ENCODE measurements at places on chromosomes 1 and 21.

DNA sequence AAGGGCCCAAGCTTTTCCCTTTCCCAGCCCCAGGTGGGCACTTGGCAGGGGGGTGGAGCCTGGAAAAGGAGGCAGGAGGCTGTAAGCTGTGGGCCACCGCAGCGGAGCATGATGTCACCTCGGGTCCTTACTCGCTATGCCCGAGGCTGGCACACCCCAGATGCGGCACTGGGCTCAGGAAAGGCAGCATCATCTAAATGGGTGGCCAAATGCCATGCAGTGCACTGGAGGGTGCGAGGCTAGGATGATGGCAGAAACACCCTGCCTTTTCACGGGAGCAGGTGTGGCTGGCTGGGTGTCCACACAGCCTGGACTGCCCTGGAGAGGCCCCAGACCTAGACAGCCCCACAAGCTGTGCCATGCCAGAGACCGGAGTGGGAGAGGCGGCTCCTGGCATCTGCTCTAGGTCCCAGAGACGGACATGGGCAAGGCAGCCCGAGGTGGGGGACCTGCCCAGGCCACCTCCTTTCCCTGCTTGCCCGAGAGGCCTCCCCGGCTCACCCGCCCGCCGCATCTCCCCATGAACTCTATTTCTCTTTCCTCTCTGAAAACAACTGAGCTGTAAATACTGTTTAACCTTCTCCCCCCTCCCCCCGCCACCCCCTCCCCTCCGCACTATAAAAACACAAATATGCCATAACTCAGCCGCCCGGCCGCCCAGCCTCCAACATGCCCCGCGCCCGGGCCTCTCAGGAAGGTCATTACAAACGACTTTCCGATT is 124.7 kb downstream of the CASZ1 start:
- no peak for DNase-seq

DNA sequence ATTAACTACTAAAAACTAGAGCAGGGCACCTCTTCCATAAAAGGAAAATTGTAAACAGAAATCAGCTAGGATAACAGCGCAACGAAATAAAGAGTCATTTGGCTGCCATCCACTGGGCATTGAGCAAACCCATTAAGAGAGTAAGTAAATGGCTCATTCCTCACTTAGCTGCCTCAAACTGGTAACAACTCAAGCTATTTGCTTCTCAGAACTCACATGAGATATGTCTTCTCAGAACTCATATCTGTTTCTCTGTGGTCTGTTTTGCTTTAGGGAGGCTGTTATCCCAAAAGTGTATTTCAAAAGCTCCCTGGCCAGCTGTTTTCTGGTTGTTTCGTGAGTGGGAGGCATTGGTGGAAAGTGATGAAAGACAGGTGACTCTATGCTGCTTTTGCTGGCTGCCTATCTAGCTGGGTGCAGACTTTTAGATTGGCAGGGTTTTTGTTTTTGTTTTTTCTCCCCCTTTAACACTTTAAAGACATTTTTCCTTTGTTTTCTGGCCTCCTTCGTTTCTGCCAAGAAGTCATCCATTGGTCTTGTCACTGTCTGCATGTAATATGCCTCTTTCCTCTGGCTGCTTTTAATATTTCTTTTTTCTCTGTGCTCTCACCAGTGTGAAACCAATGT is 269.2 kb upstream of the RGS18 start:
- no peak for DNase-seq

GRCh38 chr1:57033222-57034001 is 67.6 kb upstream of the C8B start:
- DNase-seq = no peak

- peak; percentile 85 for DNase-seq
These were observed 26.6 kb downstream of the IL6R start for GRCh38 chr1:154431586-154432373.

- no peak for DNase-seq
These were observed 15.9 kb upstream of the RAB4A start for GRCh38 chr1:229254910-229255541.

- no peak for DNase-seq
These were observed 188.2 kb upstream of the LYPLAL1 start for GRCh38 chr1:218985424-218985984.

DNA sequence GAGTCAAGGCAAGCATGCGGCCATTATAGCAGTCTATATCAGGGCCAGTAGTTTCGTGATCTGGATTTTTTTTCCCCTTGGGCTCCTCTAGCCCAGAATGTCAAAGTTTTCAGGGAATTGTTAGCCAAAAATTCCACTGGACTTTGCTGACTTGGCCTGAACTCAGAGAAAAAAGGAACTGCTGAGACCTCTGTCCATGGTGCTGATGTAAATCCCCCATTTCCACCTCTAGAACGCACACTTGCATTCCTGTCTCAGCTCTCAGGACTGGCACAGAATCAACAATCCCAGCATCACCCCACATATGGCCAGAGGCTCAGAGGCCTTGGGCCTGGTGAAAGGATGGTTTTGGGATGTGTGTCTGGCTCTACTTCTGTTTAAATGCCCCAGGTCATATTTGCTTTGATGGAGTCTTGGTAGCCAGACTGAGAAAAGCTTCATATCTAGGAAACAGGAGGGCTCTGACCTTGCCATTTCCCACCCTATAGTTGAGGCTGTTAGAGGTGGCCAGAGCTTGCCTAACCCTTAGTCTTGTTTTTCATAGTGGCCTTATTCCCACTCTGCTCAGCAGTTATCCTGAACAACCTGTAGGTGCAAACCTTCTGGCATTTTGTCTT is 16.9 kb upstream of the EFCAB14 start:
- DNase-seq = no peak

DNA sequence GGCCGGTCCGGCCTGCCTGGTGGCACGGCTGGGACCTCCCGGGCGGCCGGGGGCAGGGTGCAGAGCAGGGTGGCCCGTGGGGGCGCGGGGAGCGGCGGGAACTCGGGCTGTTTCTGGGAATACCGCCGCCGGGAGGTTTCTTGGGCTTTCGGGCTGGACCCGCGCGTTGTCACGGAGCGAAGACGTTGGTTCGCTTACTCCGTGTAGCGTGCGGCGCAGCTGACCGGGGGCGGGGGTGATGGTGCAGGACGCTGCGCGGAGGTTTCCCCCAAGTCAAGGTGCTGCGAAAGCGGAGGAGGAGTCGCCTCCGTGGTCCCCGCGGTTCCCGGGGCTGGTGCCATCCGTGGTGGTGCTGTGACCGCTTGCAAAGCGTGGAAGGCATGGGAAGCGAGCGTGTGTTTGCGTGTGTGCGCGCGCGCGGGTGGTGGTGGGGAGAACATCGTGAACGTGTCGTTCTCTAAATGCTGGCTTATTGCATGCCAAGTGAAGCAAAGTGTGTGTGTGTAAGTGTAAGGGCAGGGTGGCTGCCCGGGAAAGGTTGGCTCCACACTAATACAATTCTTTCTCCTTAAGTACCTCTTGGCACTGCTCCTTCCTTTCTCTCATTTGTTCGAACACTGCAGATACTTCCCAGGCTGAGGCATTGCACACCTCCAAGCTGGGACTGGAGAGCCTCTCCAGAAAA is 1.1 kb downstream of the RYR2 start:
- no peak for DNase-seq

DNA sequence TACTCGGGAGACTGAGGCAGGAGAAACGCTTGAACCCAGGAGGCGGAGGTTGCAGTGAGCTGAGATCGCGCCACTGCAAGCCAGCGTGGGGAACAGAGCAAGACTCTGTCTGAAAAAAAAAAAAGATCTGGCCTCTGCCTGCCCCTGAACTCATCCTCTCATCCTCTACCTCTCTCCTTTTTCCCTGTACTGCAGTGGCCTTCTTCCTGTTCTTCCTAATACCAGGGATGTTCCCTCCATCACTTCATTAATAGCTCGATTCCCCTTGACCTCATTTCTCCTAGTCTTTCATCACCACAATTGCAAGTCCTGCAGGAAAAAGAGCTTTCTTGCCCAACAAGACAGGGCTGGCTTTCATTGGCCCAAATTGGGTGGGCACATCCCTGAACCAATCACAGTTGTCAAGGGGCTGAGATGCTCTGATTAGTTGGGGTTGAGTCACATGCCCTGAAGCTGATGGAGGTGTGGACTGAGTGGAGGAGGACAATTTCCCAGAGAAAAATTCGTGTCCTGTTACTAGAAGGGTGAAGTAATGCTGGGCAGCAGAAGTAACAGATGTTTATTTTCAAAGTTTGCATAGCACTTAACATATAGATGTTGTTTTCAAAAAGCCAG is 86.8 kb upstream of the PUM1 start:
- no peak for DNase-seq

GRCh38 chr1:236468625-236469024 is 55.2 kb upstream of the LGALS8 start:
- DNase-seq = no peak

DNA sequence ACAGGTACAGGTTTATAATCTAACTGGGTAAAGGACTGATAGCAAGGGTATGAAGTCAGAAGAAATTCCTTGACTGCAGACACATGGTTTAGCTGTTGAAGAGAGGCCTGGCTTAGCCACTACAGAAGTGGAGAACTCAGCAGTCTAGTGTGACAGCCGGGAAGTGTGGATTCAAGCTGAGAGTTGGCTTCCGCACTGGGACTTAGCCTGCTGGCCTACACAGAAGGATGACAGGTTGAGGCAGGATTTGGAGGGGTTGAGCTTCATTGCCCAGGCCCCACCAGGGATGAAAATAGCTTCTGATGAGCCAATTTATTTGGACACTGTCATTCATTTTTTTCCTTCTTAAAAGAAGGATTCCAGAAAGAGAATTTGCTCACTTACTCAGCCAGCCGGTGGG is 284.4 kb downstream of the PCP4 start:
- no peak for DNase-seq

DNA sequence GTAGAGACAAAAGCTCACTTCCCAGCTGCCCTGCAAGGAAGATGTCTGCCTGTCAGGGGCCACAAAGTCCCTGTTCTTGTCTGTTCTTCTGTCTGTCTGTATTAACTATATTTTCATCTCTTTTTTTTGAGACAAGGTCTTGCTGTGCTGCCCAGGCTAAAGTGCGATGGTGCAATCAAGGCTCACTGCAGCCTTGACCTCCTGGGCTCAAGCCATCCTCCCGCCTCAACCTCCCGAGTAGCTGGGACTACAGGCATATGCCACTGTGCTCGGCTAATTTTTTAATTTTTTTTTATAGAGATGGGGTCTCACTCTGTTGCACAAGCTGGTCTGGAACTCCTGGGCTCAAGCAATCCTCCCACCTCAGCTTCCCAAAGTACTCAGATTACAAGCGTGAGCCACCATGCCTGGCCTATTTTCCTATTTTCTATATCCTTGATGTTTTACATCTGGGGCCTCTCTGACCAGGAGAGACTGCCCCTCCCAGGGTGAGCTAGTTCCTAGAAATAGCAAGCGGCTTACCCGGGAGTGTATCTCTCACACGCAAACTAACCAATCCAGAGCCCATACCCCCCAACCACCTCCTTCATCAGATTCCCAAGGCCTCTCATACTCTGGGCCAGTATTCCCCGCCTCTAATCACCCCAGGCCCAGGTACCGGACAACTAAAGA is 5.4 kb upstream of the KLHDC7A start:
- DNase-seq = no peak

GRCh38 chr1:84603223-84603622 is 29.0 kb upstream of the CTBS start:
- no peak for DNase-seq

- no peak for DNase-seq
These were observed 8.2 kb downstream of the TTLL7 start for GRCh38 chr1:83990734-83991133.

GRCh38 chr1:74271503-74271902 is 36.3 kb downstream of the TNNI3K start:
- no peak for DNase-seq

- DNase-seq = no peak
These were observed 25.9 kb downstream of the TSPAN2 start for GRCh38 chr1:115063228-115063901.

GRCh38 chr1:7648761-7649384 is 122.2 kb upstream of the VAMP3 start:
- no peak for DNase-seq

- DNase-seq = no peak
These were observed 1655.4 kb downstream of the BRINP3 start for GRCh38 chr1:188822248-188822647.

- no peak for DNase-seq
These were observed 75.2 kb downstream of the BEND5 start for GRCh38 chr1:48701445-48701844.

GRCh38 chr1:61051719-61052394 is 30.5 kb upstream of the NFIA start:
- DNase-seq = no peak

DNA sequence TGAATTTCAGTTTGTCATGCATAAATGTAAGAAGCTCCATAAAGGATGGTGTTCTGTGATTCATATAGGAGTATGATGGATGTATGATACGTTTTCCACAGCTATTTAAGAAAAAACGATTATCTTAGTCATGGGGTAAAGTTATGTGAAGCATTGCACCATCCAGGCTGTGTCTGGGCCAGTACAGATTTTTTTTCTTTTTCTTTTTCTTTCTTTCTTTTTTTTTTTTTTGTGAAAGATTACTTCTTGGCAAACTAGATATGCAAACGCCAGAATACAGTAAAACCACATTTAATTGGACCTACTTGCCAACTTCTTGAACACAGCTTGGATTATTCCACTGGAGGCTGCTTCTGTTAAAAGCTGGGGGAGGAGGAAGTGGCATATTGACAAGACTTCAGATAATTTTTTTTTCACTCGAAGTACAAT is 14.9 kb downstream of the ZBTB18 start:
- no peak for DNase-seq

DNA sequence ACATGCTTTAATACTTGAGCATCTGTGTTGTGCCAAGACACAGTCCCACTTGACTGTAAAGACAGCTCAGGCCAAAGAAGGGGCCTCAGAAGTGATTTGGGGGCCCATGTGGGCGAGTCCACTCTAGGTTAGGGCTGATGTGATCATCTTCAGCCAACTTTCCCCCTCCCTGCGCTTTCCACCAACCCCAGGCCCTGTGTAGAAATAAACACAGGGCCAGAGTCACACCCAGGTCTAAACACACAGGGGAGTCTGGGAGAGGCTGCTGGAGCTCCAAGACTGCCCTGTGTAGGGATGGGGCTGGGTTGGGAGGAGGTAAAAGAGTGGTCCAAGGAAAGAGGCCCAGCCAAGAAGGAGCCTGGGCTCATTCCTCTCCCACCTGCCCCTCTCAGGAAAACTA is 2.5 kb upstream of the WNT2B start:
- DNase-seq = no peak

- no peak for DNase-seq
These were observed 39.4 kb upstream of the ZNF496 start for GRCh38 chr1:247370786-247371732.

DNA sequence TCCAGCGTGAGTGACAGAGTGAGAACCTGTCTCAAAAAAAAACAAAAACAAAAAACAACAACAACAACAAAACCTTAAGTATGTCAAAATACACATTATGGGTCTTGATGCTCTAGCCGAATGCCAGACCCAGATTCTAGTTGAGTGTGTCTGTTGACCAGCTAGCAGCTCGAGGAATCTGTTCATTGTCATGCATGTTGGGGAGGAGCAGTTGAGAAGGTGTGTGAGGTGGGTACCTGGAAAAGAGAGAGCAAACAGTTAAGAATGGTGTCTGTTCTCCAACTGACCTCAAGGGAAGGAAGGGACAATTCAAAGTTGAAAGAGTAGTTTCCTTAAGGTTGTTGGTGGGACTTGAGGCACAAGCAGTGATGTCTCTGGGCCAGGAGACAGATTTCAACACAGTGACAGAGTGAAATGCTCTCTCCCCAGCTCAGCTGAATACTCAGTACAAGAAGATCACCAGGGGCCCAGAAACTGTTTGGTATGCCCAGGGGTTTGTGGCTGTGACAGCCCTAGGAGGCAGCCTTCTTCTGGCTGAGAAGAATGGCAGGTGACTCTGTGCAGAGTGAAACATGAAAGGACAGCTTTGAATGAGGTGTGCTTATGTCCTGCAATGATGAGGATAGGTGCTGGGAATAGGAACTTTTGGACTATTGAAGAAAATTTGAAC is 14.4 kb upstream of the POU2F1 start:
- no peak for DNase-seq

GRCh38 chr1:95953015-95953414 is 719.0 kb downstream of the RWDD3 start:
- no peak for DNase-seq

Data from natural killer cell treated with Interleukin-12 subunit alpha and Interleukin-12 subunit beta and Interleukin-15 and Interleukin-18, amount 100 ng/mL, for 72 hours (primary cell).